Kidney epithelial cell (primary cell): ENCODE measurements at places on chromosomes 2 and 18. TPM values are rescaled to one million over a fixed set of nuclear protein-coding genes. Genes with fewer than 3 reads are reported as not detected.

The PROC gene
- total RNA-seq, result 1.4 and 2.9 TPM in 2 replicates

The LYPD6B gene
- 1.2 and 5.3 TPM in 2 replicates for total RNA-seq

The CKAP2L gene
- 2.5 and 5.6 TPM in 2 replicates for total RNA-seq

GRCh38 chr2:216221811-216222210, 112.7 kb downstream of the XRCC5 start:
- no peak for DNase-seq

DNA sequence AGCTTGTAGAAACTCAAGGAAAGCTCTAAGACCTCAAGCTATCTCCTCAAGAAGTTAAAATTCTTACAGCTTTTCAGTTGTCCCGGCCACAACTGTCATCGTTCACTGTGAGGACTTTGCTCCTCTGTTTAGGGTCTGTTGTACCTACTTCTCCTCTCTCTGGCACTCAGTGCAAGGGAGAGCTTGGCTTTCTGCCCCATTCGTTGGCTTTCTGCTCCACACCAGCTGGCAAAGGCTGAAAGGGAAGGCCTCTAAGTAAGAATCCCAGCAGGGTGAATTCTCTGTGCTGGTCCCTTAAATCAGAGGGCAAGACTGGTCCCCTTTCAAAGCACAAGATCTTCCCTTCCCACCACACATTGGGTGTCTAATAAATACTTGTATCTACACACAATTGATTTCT, 17.3 kb downstream of the ZBTB7C start:
- DNase-seq, result no peak

DNA sequence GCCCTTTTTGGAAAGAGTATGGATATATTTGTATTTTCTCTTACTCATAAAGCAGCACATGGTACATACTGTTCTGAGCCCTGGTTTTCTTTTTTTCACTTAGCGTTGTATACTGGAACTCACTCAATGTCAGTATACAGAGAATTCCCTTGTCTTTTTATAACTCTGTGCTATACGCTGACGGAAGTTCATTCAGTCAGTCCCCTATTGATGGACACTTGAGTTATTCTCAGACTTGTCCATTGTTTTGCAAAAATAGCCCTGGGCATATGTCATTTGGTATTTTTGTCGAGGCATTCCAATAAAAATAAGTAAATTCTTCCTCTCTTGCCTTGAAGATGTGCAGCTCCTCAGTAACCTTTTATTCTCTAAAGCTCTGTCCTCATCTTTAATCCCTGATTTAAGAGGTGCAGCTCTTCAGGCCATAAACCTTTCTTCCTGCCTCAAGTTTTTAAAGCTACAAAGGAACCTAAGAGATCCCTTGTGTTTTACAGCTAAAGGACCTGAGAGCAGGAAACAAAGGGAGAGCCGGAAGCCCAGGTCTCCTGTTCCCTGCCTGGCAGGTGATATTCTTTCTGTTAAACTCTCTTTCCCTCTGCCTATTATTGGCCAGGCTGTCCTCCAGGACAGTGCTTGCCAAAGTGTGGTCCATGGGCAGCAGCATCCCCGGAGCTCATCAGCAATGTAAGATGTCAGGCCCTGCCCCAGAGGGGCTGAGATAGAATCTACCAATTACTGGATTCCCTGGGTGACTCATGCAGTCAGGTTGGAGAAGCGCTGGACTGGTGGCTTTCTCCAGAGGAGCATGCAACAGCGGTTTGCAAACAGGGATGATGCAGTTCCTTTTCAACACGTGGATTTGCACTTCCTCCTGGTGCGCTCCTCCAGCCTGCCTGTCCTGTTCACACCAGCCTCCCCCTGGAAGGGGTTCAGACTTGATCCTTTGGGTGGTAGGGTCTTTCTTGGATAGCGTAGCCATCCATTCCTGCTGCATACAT, 158.0 kb downstream of the NEDD4L start:
- DNase-seq, result no peak

DNA sequence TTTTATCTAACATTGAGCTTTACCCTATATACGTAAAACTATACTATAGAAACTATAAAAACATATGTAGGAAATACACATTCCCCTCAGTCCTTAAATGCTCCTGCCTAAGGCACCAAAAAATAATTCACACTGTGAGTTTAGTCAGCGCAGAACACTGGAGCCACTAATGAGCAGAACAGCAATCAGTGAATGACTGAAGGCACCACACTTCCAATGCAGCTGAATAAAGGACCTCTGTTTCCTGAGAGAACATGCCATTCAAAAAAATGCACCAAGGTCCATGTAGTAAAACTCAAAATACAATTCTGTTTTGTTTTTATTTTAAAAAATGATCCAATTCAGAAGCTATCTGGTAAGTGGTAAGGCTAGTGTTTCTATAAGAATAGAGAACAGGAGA, 1280.6 kb upstream of the NRXN1 start:
- DNase-seq, result no peak

GRCh38 chr2:95331606-95332005, 34.5 kb downstream of the KCNIP3 start:
- no peak for DNase-seq

The IL36RN gene
- total RNA-seq, result 0.04 and 0.34 TPM in 2 replicates

The ADAM23 gene
- total RNA-seq, result 0.21 and 0.62 TPM in 2 replicates

The KANSL3 gene
- total RNA-seq, result 33.2 and 33.3 TPM in 2 replicates

The XPO1 gene
- 81.5 and 93.2 TPM in 2 replicates for total RNA-seq

GRCh38 chr2:102273619-102274211, 37.6 kb upstream of the IL1RL1 start:
- no peak for DNase-seq

DNA sequence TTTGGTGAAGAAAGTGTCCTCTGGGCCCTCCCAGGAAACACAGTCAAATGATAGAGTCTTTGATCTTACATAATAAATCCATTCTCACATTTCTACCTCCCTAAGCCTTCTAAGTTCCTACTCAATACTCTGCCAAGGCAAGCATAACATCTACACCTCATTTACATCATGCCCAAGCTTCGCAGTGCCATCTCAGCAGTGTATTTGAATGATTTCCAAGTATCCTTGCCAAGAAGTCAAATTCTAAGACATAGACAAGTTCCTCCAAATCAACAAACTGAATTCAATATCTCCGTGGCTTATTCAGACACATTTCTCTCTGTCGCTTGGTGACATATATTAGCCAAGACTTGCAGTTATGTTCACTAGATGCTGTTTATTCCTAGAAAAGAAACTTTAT, 8.1 kb upstream of the MLPH start:
- no peak for DNase-seq

The UGT1A8 gene
- not detected in 2 replicates for total RNA-seq

The KATNAL2 gene
- 0.88 and 1.4 TPM in 2 replicates for total RNA-seq

GRCh38 chr2:240435457-240435947, at the start of gene GPC1:
GPC1 (plus strand) TSS chr2:240435663; CDS start chr2:240435919, 256 bp downstream.
- no peak for DNase-seq

The SIX2 gene
- 0.27 and 0.96 TPM in 2 replicates for total RNA-seq

GRCh38 chr2:19059076-19059475, 299.3 kb downstream of the OSR1 start:
- no peak for DNase-seq

The GATA6 gene
- total RNA-seq, result 2.5 TPM in 2 replicates

DNA sequence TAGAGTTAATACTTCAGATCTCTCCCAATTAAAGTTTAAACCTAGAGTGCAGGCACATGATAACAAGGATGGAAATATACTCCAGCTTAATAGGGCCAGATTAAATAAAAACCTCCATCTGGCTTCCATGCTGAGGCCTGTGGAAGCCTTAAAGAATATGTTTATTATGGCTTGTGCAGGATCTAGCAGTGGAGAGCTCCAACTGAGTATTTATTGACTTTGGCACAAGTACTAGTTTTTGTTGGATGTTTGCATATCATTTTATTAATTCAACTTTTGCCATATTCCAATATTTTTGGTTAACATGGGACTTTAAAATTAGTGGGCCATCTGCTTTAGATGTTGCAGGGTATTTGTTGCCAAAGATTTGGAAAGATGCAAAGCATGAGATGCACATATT, 860.4 kb upstream of the SOX11 start:
- DNase-seq, result no peak

DNA sequence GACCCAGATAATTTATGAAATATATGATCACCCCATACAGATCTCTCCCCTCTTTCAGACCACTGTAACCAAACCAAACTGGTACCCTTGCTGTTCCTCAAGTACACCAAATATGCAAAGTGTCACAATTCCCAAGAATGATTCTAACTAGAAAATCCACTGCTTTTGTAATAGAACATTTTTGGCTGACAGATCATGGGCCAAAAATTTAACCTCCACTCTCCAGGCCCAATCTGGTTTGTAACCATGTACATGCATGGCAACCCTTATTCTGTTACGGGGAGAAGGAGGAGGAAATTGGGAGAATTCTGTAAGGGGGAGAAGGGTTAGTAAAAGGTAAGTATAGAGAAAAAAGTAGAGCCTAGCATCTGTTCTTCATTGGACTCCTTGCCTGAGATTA, 62.0 kb downstream of the IKZF2 start:
- no peak for DNase-seq

The ATOH8 gene
- total RNA-seq, result 0.41 and 1.0 TPM in 2 replicates

The CROCC2 gene
- not detected in 2 replicates for total RNA-seq

DNA sequence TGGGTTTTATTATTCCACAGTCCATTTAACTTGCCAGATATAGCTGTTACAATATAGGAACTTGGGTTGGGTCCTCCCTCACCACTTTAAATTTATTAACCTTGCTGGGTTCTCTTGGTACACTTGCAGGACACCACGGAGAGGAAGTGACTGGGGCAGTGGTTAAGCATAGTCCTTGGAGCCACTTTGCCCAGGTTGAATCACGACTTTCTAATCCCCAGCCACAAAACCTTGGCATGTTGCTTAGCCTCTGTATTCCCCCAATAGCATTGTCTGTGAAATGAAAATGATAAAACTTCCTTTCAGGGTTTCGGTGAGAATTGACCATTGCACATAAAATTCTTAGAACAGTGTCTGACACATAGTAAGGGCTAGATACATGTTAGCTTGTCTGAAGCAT, 221.2 kb downstream of the IRS1 start:
- no peak for DNase-seq

The EGR4 gene
- not detected in 2 replicates for total RNA-seq

The CD28 gene
- total RNA-seq, result not detected in 2 replicates

The PCARE gene
- not detected in 2 replicates for total RNA-seq

The TGFA gene
- total RNA-seq, result 72.1 and 74.4 TPM in 2 replicates

DNA sequence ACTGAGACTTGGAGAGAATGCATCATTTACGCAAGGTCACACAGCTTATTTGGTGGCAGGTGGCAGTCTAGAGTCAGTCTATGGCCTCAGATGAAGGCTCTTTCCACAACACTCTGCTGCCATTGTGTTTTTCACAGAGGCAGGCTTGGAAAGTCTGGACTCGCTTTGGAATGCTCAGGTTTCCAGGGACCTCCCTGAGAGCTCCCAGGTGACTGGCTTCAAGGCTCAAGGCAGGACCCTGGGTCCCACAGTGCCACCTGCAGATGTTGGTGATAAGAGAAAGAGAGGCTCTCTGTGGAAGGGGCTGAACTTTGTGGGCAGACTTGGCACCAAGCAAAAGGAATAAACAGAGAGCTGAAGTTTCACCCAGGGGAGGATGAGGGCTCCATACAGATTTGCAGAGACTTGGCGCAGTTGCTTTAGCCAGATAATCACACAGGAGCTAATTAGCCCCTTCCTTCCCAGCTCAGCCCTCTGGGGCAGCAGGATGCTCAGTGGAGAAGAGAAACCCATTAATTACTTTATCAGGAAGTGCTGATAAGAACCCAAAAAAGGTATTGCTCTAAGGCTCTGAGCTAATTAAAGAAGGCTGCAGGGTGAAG, 103.5 kb downstream of the LBH start:
- no peak for DNase-seq

The CRYGC gene
- total RNA-seq, result not detected in 2 replicates
